CD8-positive, alpha-beta memory T cell (primary cell): ENCODE measurements at places on chromosomes 5 and 9.

- no peaks in the 10 kb centered on the region for H3K27me3 ChIP-seq
- H3K4me1 ChIP-seq: no peaks in the 10 kb centered on the region
- no peak overlapping the region for H3K4me3 ChIP-seq
- H3K27ac ChIP-seq: no peak overlapping the region
- H3K36me3 ChIP-seq: peaks cover 15% of the 10 kb centered on the region
Measured at GRCh38 chr9:128635266-128636023, 21.2 kb downstream of the DYNC2I2 start.

DNA sequence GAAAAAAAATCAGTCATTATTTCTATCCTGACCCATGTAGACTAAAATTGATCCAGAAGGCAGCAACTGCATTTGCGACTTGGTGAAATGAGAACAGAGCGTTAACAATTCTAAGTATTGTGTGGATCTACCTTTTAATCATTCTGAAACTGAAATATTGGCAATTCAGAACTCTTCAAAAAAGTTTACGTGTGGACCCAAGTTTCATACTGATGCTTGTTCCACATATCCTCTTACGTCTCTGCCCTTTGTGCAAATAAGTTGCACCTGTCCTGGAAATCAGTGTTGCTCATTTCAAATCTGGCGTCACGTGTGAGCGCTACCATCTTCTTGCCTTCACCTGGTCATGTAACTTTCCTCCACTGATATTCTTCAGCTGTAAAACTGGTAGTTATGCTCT, 74.7 kb downstream of the NTRK2 start:
- no peaks in the 10 kb centered on the region for H3K27me3 ChIP-seq
- no peak overlapping the region for H3K4me3 ChIP-seq
- no peaks in the 10 kb centered on the region for H3K4me1 ChIP-seq
- DNase-seq: no peak

GRCh38 chr5:147538236-147538635, 28.4 kb upstream of the DPYSL3 start:
- H3K27me3 ChIP-seq: no peaks in the 10 kb centered on the region
- DNase-seq: no peak
- no peaks in the 10 kb centered on the region for H3K4me1 ChIP-seq
- H3K4me3 ChIP-seq: no peak overlapping the region
- no peak overlapping the region for H3K27ac ChIP-seq
- no peaks in the 10 kb centered on the region for H3K36me3 ChIP-seq

DNA sequence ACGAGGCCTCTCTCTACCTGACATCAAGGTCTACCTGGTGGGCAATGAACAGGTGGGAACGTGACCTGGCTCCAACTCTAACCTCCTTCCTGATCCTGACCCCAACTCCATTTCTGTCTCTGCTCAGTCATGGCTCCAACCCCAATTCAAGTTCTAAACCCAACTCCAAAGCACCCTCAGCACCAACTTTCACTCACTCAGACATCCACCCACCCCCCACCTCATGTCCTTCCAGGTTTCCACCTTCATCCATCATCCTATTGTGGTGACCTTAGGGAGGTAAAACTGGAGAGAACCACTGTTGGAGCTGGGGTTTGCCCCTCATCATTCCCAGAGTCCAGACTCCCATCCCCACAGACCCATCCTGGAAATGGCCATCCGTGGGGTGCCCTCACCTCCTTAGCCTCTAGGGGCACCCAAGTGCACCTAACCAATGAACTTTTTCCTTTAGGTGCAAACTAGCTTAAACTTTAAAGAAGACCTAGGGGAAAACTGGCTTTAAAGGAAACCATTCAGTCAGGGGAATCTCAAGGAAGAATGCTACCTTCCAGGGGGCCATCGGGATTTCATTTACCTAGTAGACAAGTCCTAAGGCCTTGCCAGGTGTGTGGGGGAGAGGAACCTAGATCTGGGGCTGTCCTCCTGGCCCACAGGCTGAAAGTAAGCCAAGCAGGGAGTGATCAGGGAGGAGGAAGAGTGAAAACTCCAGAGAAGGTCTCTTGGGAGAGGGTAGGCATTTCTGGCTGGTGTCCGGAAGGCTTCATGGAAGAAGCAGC, 11.3 kb downstream of the RGS14 start:
- no peak for DNase-seq
- peaks cover 39% of the 10 kb centered on the region for H3K36me3 ChIP-seq
- no peak overlapping the region for H3K4me3 ChIP-seq

DNA sequence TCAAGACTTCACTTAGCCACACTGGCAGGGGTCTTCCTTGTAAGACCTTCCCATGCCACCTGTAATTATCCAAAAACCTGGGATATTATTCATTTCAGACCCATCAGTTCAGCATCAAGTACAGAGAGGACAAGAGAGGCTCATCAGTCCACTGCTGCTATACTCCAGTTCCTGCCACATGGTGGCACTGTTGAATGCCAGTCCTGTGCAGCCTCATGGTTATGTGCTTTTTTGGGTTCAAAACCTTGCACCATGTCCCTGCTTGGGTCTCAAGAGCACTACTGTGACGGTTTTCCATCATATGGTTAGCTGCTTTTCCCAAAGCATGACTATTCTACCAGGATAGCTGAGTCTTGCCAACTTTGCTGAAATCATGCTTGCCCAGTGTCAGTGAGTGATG, 8.5 kb downstream of the PTGS1 start:
- DNase-seq: no peak
- H3K27me3 ChIP-seq: no peaks in the 10 kb centered on the region
- H3K36me3 ChIP-seq: no peaks in the 10 kb centered on the region
- H3K27ac ChIP-seq: no peak overlapping the region

DNA sequence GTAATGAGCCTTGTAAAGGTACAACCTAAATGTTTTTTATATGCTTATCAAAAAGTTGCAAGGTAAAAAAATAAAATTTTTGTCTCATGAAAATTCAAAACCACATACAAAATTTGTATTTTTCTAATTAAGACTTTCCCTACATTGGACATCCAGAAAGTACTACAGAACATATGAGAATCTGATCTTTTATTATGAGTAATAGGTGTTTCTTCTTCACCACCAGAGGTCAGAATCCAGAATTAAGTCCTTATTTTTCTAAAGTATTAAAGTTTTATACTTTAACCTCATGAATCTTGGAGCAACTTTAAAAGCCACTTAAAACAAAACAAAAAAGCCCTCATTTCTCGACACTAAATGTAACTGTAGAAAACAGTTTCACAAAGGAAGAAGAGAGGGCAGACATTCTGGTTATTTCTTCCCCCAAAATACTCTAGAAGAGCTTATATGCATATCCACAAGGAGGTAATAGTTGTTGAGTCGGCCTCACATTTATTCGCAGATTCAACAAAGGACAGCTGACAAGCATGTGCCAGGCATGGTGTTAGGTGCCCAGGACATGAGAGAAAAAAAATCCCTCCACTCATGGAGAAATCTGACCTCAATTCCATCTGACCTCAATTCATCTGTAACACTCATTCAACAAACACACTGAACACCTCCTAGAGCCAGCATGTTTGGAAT, 69.3 kb downstream of the MLLT3 start:
- no peaks in the 10 kb centered on the region for H3K36me3 ChIP-seq
- H3K4me3 ChIP-seq: no peak overlapping the region
- no peaks in the 10 kb centered on the region for H3K27me3 ChIP-seq
- H3K4me1 ChIP-seq: peaks cover 42% of the 10 kb centered on the region
- no peak overlapping the region for H3K27ac ChIP-seq

DNA sequence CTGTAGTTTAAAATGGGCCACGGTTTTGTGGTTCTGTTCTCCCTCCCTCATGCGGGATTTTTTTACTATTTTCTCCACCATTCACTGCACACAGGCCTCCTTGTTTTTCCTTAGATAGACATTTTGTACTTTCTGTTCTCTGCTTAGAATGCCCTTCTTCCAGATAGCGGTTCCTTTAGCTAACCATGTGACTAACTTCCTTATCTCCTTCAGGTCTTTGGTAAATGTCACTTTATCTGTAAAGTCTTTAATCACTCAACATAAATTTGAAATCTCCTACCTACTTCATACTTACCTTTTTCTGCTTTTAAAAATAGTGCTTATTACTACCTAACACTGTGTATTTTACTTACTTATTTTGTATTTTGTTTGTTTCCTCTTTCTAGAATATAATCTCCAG, 15.0 kb downstream of the FER start:
- no peak overlapping the region for H3K27ac ChIP-seq
- no peaks in the 10 kb centered on the region for H3K4me1 ChIP-seq
- H3K27me3 ChIP-seq: no peaks in the 10 kb centered on the region
- H3K36me3 ChIP-seq: no peaks in the 10 kb centered on the region

GRCh38 chr9:95770653-95771131, 104.8 kb upstream of the ERCC6L2 start:
- no peaks in the 10 kb centered on the region for H3K36me3 ChIP-seq
- H3K27ac ChIP-seq: no peak overlapping the region
- DNase-seq: no peak
- no peaks in the 10 kb centered on the region for H3K4me1 ChIP-seq
- H3K27me3 ChIP-seq: peaks cover 16% of the 10 kb centered on the region
- H3K4me3 ChIP-seq: no peak overlapping the region

DNA sequence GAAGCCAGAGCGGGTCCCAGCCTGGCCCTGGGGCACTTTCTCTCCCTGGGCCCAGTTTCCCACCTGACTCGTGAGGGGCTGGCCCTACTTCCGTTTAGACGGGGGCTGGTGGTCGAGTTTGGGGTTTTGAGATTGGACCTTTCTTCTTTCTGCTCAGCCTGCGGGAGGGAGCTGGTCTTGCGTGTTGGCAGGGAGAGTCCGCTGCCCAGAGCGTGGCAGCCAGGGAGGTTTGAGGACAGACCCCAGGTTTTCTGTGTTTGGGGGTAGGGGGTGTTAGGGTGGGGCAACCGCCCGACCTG, 6.0 kb upstream of the PITX1 start:
- H3K36me3 ChIP-seq: no peaks in the 10 kb centered on the region
- no peak overlapping the region for H3K27ac ChIP-seq
- H3K27me3 ChIP-seq: peaks cover 17% of the 10 kb centered on the region
- H3K4me1 ChIP-seq: no peaks in the 10 kb centered on the region

GRCh38 chr9:125924351-125924750, 177.2 kb downstream of the PBX3 start:
- no peak overlapping the region for H3K4me3 ChIP-seq
- H3K36me3 ChIP-seq: no peaks in the 10 kb centered on the region
- H3K4me1 ChIP-seq: no peaks in the 10 kb centered on the region
- no peak overlapping the region for H3K27ac ChIP-seq

DNA sequence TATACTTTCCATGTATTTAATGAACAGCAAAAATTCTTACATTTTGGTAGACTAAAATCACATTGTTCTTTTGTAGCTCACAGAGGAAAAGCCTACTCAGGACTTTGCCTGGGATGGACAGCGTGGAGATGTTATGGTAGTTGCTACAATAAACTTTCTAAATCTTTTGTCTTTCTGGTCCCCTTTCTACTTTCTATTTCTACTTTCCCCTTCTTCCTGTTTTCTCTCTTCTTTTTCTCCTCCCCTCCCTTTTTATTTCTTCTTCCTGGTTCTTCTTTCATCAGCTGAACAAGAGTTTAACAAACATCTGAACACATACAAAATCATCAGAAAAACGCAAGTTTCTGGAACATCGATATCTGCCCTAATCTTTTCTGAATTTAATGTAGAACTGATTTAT, 15.6 kb upstream of the GDNF start:
- no peak overlapping the region for H3K4me3 ChIP-seq
- H3K4me1 ChIP-seq: no peaks in the 10 kb centered on the region
- no peaks in the 10 kb centered on the region for H3K27me3 ChIP-seq
- H3K27ac ChIP-seq: no peak overlapping the region
- H3K36me3 ChIP-seq: no peaks in the 10 kb centered on the region

GRCh38 chr5:7851617-7852289, 820 bp upstream of the CFAP90 start:
- DNase-seq: no peak
- H3K4me3 ChIP-seq: no peak overlapping the region
- no peaks in the 10 kb centered on the region for H3K36me3 ChIP-seq
- peaks cover 6% of the 10 kb centered on the region for H3K4me1 ChIP-seq
- H3K27ac ChIP-seq: no peak overlapping the region

DNA sequence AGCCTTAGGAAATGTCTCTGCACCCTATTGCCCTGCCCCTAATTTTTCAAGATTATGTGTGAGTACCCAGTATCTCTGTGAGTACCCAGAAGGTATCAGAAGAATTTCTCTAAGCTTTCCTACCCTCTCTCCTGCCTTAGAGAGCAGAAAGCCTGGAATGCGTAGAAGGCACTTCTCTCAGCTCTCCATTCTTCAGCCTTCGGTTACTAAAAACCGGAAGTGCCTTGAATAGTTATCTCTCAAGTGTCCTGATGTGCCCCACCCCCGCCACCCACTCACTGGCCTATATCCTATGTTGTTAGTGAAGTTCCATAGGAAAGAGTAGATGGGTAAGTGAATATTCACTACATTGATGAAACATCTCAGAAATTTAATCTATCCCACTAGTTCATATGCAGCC, 210.7 kb upstream of the CDH10 start:
- no peak overlapping the region for H3K27ac ChIP-seq
- no peak for DNase-seq
- H3K36me3 ChIP-seq: no peaks in the 10 kb centered on the region
